ENCODE measurements at places on chromosomes 1 and 21. TPM values are rescaled to one million over a fixed set of nuclear protein-coding genes. Genes with fewer than 3 reads are reported as not detected.

DNA sequence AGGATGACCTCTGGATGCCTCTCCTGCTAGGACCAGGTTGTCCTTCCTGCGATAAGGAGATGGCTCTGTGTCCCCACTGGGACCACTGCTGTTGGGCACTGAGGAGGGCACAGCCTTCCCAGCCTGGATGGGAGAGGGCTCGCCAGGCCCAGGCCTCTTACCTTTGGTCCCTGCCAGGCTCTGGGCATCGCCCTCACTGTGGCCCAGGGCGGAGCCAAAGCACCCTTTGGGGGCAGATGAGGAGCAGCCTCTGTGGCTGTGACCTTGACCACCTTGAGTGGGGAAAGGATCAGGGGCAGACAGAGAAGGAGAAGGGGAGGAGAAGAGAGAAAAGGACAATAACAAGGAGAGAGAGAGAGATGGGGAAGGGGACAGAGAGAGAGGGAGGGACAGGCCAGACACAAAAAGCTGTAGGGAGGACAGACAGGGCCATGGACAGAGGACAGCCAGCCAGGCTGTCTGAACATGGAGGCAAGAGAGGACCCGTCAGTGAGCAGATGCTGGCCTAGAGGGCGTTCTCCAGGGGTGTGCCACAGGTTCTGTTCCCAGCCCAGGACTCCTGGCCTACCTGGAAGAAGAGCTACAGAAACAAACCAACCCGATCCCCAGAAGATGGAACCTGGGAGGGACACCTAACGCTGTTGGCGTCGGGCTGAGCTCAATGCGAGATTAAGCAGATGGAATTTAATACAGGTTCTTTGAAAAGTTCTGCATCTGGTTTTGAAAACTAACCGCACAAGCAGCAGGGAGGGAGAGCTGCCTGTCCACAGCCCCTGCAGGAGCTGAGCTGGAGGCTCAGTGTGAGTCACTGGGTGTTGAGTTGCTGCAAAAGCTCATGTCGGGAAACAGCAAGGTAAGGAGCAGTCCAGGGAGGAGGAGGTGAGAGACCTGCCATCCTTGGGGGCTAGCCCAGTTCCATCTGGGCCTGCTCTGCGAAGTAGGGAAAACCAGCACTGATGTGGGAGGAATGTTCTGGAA is 262.1 kb downstream of the PTPRU start:
- no peak for DNase-seq

DNA sequence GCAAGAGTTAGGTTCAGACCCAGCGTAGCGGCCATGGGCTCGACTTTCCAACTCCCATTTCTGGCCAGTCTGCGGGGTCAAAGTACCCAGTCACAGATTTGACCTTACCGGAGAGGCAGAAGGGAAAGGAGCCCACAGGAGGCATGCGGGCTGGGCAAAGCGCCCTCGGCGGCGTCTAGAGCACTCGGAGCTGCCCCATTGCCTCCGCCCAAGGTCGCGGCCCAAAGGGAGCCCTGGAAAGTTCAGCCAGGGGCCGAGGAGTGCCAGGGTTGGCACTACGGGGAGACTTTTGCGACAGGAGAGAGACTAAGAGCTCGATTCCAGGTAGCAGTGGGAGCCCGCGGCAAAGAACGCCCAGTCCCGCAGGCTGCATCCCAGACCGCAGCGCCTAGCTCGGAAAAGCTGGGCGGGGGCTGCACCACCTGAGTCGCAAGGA is 896 bp downstream of the KANK4 start:
- DNase-seq = no peak

The CYP4A11 gene
- polyA plus RNA-seq = 38.8 TPM

The TPTE gene
- 0.04 TPM for polyA plus RNA-seq

DNA sequence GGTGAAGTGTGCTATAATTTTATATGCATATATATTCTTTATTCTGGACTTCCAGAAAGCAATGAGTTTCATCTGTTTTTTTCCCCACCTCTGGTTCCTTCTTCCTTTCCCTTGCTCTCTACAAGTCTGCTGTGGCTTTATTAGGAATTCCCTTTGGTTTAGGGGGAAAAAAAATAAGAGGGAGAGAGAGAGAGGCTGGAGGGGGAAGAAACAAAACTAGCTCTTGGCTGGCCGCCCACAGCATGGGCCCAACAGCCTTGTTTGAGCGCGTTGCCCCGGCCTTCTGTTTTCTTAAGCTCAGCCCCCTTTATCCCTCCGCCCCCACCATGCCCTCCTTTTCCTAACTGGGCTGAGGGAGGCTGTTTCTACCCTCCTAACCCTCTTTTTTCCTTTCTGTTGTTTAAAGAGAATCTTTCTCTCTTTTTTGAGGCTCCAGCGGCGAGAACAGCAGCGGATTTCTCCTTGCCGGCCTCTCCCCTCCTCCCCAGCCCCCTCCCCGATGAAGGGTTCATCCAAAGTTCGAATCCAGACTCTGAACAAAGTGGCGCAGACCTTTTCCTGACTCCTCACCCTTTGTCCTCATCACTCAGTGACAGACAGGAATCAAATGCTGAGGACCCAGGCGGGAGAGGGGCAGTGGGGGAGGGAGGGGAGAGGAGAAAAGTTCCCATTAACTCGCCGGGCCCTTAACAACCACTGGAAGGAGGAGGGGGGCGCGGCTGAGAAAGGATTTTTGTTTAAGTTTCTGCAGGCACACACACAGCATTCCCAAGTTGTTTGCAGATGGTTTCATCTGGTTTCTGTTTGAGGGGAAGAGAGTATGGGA is 29.7 kb downstream of the PBX1 start:
- no peak for DNase-seq

DNA sequence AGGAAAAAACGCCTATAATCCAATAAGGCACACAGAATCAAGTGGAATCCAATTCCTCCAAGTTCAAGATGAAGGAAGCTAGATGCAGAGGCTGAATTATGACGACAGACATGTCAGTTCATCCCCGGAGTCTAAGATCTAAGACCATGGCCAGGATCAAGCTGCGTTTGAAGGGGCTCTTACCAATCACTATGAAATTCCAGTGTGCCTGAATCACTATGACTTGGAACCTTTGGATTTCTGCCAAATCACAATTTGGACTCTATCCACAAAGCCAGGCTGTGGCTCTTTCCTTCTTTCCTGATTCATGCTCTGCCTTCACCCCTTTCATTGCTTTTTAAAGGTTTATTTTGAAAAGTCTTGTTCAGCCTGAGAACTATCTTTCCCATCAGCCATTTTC is 17.1 kb downstream of the OLIG2 start:
- DNase-seq = no peak
